ENCODE measurements at places on chromosomes 11 and 22. TPM values are rescaled to one million over a fixed set of nuclear protein-coding genes. Genes with fewer than 3 reads are reported as not detected.

Gene HIPK3
- total RNA-seq = 73.5 TPM

Gene ZNF70
- 5.2 TPM for total RNA-seq

Gene OR10AG1
- total RNA-seq = not detected

Gene LINC01488
- not detected for total RNA-seq

- peak overlapping the region; percentile 11 for H3K27ac ChIP-seq
- peaks cover 23% of the 10 kb centered on the region for H3K4me1 ChIP-seq
- no peaks in the 10 kb centered on the region for H3K36me3 ChIP-seq
- peak; percentile 89 for DNase-seq
- H3K27me3 ChIP-seq = peaks cover 17% of the 10 kb centered on the region
- peak overlapping the region; percentile 59 for H3K4me3 ChIP-seq
Observed at GRCh38 chr11:8019314-8020243, 32.4 kb downstream of the EIF3F start.

DNA sequence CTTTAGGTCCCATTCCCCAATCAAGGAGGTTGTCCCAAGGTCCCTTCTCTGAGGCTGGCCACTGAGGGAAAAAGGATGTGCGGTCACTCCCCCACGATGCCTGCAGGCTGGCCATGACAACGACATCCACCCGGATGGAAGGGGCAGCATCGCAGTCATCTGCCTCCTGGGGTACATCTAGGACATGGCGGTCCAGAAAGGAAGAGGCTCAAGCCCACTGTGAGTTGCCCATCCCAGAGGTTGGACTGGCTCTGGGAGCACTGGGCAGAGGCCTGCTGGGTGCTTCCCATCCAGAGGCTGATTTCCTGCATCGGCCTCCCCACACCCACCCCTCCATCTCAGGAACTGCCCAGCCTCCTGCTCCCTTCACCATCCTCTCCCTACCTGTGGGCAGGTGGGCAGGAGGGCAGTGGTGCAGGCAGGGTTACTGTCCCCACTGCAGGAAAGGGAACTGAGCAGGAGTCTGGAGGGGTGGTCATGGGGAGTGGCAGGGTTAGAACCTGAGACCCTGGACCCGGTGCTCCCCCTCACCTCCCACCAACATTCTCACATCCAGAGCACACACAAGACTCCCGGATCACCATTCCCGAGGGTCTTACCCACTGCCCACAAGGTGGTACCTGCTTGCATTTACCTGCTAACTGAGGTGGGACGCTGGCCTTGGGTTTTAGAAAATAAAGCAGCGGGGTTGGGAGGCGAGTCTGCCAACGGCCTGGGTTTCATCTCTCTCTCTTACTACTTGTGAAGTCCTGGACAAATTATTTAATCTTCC, 4.4 kb downstream of the RCE1 start:
- DNase-seq = peak; percentile 14
- peaks cover 20% of the 10 kb centered on the region for H3K36me3 ChIP-seq
- no peak overlapping the region for H3K27ac ChIP-seq

DNA sequence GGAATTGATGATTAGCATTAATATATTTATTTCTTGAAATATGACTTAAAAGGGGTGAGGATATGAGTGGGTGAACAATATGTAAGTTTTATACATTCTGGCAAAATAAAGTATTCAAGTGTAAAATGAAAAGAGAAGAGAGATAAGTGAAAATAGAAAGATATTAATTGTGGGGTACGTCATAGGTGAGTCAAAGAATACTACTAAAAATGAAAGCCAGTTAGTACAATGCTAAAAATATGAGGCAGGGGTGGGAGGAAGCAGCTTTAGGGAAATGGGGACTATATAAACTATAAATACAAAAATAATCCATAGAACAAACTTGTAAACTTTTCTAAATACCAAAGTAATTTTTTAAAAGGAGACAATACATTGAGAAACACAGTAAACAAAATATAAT, 661.4 kb downstream of the CNTN5 start:
- H3K27me3 ChIP-seq = no peaks in the 10 kb centered on the region
- no peaks in the 10 kb centered on the region for H3K4me1 ChIP-seq
- H3K27ac ChIP-seq = no peak overlapping the region
- no peaks in the 10 kb centered on the region for H3K36me3 ChIP-seq

DNA sequence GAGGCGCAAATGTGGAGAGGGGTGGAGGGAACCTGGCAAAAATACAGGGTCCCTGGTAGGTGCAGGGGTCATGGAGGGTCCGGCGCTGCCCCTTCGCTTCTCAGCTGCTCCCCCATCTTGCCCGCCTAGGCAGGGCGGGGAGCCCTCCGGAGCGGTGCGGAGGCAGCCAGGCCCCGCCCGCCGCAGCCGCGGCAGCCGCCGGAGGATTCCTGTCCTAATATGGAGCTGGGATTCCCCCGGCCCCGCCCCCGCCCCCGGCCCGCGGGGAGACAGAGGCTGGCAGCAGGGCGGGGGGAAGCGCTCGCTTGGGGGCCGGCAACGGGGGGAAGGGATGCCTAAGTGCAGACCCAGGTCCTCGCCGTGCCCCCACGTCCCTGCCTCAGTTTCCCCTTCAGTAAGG, 1.0 kb upstream of the NPAS4 start:
- peaks cover 7% of the 10 kb centered on the region for H3K4me1 ChIP-seq
- peaks cover 10% of the 10 kb centered on the region for H3K27me3 ChIP-seq
- no peak overlapping the region for H3K4me3 ChIP-seq
- H3K36me3 ChIP-seq = no peaks in the 10 kb centered on the region
